ENCODE measurements at places on chromosomes 11 and 22.

DNA sequence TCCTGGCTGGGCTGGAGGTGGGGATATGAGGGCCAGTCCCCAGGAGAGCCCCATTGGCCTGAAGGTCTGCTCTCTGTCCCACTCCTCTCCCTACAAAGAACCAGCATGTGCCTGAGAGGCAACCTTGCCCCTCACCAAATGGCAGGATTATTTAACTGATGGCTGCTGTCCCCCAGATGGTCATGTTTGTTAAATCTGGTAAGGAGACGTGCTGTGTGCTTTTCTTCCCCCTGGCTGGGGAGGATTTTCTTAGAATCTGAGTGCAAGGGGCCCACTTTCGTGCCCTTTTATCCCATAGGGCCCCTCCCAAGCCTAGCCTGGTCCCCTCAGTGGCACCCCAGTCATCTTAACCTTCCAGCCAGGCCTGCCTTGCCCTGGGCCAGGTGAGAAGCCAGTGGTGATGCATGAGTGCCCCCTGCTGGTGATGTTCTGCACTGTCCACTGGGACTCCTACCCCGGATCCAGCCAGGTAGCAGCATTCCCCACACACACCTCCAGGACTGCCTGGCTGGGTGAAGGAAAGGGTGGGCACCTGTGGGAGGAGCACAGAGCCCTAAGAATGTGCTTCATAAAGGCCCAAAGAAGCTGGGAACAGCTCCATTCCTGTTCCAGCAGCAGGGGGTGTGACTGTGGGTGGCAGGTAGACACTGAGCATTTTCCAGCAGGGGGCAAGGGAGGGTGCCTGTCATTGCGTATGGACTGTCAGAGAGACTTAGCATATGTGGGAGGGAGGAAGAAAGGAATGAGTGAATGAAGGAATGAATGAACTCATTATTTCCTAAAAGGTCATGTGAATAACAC, 28.9 kb downstream of the MFNG start:
- peak; percentile 25 for DNase-seq

DNA sequence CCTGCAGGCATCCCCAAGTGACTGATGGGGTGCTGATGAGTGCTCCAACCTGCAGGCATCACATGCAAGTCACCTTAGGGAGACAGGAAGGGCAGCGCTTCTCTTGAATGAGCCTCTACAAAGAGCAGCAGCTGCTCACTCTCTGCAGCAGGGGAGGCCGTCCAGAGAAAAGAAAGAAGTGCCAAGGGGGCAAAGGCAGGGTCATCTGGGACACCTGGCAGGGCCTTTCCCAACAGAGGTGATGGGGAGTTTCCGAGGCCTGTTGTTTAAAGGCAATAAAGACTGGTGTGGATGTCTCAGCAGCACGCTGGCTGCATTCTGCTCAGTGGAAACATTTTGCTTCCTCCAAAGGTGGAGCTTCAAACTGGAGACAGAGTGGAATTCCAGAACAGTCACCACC, 113.7 kb downstream of the ETS1 start:
- no peak for DNase-seq

GRCh38 chr22:21672107-21672629, 6.4 kb downstream of the PPIL2 start:
- DNase-seq, result no peak

- no peak for DNase-seq
Observed at GRCh38 chr22:30927806-30928205, 40.8 kb downstream of the MORC2 start.

DNA sequence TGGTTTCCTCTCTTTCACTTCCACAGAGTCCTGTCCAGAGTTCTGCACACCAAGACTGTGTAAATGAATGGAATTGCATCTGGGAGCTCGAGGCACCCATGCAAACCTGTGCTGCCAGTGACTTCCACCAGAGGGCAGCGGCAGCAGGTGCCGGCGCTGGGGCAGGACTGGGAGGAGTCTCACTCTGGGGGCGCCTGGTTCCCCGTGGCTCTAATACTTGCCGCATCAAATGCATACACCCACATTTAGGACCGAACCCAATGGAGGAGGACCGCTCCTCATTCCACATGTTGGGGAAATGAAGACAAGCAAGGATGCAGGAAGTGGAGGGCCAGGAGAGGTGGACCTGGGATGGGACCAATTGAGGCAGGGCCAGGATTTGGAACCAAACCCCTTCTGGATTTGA, 1.1 kb upstream of the CD6 start:
- DNase-seq, result no peak

GRCh38 chr11:9745411-9746211, 81.7 kb downstream of the SWAP70 start:
- DNase-seq, result no peak

- DNase-seq, result no peak
Observed at GRCh38 chr11:112806876-112807275, 154.3 kb upstream of the NCAM1 start.

- DNase-seq, result no peak
Observed at GRCh38 chr11:105618343-105618955, 8.6 kb downstream of the GRIA4 start.

DNA sequence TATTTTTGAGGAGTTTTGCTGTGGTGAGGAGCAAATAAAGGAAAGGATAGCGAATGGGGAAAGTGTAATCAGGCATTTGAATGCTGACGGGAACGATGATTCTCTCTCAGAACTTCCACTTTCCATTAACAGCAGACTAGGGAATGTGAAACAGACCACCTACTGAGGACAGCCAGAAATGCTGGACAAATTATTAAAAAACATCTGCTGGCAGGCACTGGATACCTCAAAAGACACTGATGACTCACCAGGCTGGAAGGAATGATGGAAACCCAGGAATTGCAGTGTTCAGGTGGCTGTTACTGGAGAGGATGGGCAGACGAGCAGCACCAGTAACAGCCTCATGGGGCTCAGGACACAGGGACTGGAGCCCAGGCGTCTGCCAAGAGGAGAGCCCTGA, 33.4 kb downstream of the PLA2G6 start:
- DNase-seq, result no peak

- DNase-seq, result no peak
Observed at GRCh38 chr11:126357969-126358762, 2.7 kb downstream of the ST3GAL4 start.

DNA sequence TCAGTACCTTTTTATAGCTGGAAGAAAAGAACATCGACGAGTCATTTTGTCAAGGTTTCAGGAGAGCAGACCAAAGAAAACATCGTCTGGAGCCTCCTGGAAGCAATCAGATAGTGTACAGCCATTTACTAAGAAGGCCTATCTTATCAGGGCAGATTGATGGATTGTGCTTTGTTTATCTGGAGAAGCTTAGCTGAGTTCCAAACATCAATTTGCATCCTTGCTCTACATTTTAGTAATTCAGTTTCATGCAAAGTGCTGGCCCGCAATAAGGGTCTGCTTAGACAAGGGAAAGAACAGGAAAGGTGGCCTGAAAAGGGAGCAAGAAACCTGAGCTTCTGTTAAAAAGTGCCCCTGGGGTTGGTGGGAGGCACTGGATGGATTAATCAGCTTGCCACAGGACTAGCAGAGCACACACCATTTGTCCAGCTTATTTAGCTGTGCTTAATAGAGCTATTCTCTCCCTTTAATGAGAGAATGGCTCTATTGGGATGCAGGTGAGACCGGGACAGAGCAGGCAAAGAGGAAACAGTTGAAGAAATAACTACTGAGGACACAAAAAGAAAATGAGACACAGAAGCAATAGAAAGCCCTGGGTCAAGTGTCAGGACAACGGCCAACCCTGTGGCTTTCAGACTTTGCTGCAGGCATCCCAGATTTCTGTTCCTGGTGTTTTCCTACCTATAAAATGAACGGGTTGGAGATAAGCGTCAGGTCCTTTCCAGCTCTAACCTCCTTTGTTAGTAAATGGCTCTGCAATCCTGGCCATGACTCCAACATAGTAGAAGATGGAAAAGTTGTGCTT, 122.1 kb upstream of the TTC12 start:
- no peak for DNase-seq

DNA sequence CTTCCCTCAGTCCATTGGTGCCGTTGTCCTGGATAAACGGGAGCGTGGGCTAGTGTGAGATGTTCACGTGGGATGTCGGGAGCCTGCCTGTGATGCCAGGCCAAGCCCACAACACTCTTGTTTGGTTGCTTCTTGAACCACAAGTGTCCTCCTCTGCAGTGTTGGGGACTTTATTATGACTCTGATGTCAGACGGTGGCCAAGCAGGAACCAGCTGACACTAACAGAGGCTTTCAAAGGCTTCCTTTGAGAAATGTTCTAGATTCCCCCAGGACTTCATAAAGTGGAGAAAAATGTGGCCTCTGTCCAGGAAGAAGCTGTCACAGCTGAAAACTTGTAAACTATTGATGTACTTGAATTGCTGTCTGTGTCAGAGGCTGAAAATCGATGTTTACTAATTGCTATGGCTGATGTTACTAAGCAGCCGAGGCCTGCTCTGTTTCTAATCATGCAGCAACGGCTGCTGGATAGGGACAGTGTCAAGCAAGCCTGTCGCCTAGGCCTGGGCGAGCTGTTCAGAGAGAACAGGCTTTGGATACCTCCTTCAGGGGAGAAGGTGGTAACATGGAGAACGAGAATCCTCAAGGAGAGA, 131.7 kb downstream of the TBC1D22A start:
- DNase-seq, result no peak

GRCh38 chr11:90288212-90288821, 65.5 kb upstream of the CHORDC1 start:
- peak; percentile 3 for DNase-seq

- DNase-seq, result no peak
Observed at GRCh38 chr22:41524251-41524661, 20.0 kb downstream of the POLR3H start.

GRCh38 chr11:93591247-93591898, 48.2 kb upstream of the SMCO4 start:
- no peak for DNase-seq

DNA sequence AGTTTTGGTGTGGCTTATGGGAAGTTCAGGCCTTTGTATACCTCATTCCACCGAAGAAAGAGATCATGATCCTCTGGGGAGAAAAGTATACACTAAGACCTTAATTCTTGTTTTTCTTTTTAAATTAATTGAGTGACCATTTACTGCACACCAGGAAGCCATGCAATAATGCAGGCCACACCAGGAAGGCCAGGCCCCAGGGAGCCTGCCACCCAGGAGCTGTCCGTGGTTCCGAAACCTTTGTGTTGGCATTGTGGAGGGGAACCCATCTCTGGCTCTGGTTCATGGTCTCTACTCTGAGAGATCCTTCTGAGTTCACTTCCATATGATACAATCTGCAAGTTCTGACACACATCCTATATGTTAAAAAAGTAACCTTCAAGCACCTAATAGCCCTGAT, 291.8 kb downstream of the MIAT start:
- no peak for DNase-seq

DNA sequence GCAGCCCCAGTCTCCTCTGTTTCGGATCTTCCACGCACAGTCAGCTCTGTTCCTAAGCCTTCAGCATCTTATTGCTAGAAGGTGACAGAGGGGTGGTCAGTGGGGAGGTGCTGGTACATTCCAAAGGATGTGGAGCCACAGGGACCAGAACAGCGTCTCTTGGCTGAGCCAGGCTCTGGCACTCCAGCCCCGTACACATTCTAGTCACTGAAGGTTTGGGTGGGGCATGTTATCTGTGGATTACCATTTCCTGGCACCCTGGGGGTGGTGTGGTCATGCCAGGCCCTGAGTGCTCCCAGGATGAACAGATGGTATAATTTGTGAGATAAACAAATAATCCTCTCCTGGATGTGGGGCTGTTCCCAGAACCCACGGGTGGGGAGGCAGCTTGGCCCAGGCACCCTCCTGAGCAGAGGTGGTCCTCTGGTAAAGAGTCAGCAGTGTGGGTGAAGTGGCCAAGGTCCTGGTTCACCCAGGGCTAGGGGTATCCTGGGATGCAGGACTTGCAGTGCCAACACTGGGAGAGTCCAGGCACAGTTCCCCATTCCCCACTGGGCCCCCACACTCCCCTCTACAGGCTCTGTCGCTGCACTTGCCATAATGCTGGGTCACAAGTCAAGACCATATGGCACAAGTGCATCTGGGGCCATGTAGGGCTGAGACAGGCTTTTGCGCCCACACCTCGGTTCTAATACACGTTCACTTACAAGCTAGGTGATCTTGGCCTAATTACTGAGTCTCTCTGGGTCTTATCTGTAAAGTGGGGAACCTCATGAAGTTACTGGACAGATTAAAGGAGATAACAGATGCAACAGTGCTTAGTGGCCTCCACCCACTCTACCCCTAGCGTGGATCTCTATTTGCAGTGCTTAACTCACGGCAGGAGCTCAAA, 33.0 kb downstream of the DKK3 start:
- no peak for DNase-seq

GRCh38 chr11:62535802-62536201, 10.8 kb downstream of the AHNAK start:
- DNase-seq, result no peak

- DNase-seq, result no peak
Observed at GRCh38 chr11:10686311-10686710, 7.2 kb downstream of the IRAG1 start.

DNA sequence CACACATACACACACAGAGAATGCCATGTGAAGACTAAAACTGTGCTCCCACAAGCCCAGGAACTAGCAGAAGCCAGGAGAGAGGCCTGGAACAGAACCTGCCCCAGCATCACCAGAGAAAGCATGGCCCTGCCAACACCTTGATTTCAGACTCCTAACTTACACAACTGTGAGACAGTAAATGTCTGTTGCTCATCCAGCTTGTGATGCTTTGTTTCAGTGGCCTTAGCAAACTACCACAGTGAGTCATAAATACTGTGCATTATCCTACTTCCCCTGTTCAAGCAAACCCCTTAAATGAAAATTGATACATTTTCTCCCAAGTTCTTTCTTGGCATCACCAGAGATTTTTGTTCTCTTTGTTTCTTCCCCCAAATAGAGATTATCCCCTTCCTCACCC, 1539.4 kb upstream of the TENM4 start:
- DNase-seq, result no peak

DNA sequence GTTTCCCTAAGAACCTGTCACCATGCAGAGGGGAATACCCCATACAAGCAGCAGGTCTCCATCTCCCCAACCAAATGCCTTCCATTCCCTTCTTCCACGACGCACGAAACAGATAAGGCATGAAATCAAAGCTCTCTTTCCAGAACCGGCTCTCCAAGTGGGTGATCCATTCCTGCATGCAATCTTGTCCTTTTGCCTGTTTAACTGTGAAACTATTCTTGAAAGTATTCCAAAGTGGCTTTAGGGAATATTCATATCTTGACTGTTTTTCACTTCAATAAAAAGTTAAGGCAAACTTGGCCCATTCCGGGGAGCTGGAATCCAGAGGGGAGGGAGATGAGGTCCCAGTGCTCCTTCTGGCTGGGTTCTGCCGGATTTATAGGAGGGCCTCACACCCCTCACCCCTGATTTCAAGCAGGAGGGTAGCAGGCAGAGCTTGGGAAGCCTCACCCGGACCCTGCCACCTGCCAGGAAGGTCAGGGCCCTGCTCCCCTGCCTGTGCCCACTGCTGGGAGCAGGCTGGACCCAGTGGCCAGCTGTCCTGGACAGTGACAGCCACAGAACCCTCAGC, 60.9 kb downstream of the SCGB1A1 start:
- no peak for DNase-seq

DNA sequence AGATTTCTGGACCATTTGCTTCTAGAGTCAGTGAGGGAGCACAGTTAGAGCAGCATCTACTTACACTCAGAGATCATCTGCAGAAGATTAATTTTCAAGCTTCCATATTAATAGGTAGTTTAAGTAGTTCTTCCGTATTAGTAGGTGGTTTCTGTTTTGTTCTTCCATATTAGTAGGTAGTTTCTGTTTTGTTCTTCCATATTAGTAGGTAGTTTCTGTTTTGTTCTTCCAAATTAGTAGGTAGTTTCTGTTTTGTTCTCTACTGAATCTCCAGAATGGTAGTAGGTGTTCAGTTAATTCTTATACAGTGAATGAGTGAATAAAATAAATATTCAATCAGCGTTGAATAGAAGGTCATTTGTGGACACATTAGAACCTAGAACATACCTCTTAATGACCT, 175.7 kb downstream of the TMEM135 start:
- no peak for DNase-seq

GRCh38 chr11:112931703-112932102, 29.5 kb upstream of the NCAM1 start:
- no peak for DNase-seq

Data from NCI-H187 (cell line).